ENCODE measurements at places on chromosomes 7 and 10.

- DNase-seq = no peak
These were observed 316.0 kb upstream of the SEMA3C start for GRCh38 chr7:81234896-81235295.

- DNase-seq = no peak
These were observed 85.8 kb downstream of the HIF1AN start for GRCh38 chr10:100621360-100622205.

- DNase-seq = no peak
These were observed 13.5 kb downstream of the FBH1 start for GRCh38 chr10:5903563-5903962.

GRCh38 chr7:101330011-101330484 lies 8.4 kb upstream of the IFT22 start:
- DNase-seq = peak; percentile 71

DNA sequence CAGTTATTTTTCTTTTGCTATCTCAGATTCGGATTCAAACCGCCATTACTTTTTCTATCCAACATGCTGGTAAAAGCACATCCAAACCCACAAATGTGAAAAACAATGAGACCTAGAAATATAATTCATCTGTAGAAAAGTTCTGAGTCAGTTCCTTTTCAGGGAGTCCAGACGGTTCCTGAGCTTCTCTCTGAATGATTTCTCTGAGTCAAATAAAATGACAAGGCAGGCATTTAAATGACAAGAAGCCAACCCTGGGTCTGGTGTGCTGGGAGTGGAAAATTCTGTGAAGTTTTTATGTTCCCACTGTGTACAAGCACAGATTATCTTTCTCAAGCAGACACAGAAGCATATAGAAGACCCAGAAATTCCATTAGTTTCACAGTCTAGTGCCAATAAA lies 96.3 kb upstream of the ANKRD1 start:
- no peak for DNase-seq

- no peak for DNase-seq
These were observed 24.0 kb downstream of the BZW2 start for GRCh38 chr7:16670021-16670420.

GRCh38 chr7:4009211-4010060 lies 672.7 kb upstream of the FOXK1 start:
- DNase-seq = no peak

Data from heart right ventricle (tissue), 16 donors.